Stimulated activated CD4-positive, alpha-beta T cell treated with anti-CD3 and anti-CD28 coated beads, Interleukin-1b, Interleukin-23, amount 100 ng/mL, for 24 hours (primary cell): ENCODE measurements at places on chromosomes 4 and X.

DNA sequence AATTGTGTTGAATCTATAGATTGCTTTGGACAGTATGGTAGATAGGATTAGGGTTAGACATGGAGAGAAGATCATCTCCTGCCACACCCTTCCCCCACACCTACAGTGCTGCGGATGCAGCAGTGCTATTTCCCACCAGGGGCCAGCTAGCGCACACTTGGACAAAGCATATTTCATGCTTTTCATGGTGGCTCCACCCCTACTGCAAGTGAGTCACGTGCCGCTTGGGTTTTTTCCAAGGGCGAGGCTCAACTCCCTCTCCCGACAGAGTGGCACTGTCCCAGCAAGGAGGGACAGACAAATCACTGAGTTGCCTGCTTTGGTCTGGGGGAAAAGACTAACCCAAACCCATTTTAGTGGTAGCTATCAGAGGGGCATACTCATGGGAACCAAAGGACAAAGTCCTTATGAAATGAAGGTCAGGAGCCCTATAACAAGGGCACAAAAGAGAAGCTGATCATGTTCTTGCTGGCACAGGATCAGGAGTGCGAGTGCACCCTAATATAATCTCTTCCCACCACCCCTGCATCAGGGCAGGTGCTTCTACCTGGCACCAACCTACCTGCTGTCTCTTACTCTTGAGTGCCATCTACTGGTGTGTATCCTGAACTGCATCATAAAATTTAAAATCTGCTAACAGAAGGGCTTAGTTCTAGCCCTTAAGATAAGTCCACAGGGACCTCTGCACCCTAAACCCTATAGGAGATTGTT, 55.1 kb upstream of the PGAM4 start:
- DNase-seq, result no peak

DNA sequence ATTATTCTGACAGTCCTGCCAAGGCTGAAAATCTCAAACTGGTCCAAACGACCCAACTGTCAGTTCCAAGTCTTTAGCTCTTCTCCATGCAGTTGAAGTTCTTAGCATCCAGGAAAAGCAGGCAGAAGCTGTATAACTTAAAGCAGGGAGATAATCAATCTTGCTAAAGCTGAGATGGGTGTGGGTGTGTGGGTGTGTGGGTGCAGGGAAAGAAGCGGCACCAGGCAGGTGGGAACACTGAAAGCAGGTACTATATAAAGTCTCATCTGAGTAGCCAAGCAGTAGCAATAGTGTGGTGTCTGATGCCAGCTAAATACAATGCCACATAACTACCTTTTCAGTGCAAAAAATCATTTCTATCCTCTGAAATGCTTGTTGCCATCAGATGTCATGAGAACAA, 69.7 kb upstream of the EGFL6 start:
- no peak for DNase-seq

GRCh38 chrX:14039344-14039743, 9.7 kb upstream of the GEMIN8 start:
- peak; percentile 58 for DNase-seq

DNA sequence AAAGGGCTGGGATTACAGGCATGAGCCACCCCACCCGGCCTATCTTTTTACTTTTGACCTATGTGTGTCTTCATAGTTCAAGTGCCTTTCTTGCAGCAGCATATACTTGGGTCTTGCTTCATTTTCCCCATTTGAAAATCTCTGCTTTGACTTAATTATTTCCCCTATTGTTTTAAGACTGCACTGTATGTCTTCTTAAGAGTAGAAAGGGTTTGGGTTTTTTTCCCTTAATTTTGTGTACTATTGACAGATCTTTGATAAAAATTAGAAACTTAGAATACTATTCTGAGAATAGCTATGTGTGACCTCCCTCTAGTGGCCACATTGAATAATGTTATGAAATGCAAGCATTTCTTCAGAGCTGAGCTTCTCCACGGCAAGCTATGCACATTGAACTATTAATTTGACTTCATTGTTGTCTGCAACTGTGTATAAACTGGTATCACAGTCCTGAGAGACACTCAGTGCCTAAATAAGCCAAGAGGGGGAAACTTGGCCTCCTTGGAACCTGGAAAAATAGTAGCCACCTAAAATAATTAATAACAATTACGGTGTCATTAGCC, 8.7 kb upstream of the SLC25A4 start:
- no peak for DNase-seq

DNA sequence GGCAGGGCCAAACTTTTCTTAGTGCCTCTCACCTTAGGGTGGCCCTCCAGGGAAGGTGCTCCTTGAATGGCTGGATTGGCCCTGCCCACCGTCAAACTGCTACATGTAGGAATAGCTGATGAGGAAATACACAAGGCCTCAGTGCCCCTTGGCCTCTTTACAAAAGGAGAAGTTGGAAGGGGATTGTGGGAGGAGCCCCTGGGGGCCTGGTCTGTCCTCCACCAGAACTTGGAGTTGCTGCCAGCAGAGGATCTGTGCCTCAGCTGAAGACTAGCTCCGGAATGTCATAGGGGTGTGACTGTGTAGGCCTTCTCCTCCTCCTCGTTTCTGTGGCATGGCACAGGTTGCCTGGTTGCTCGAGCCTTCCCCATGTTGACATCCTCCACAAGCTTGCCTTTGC, 142.7 kb downstream of the AMMECR1 start:
- no peak for DNase-seq

- DNase-seq, result no peak
Observed at GRCh38 chr4:82044141-82044993, 329.4 kb downstream of the HNRNPD start.

- no peak for DNase-seq
Observed at GRCh38 chrX:64190136-64190740, 15.3 kb downstream of the AMER1 start.

DNA sequence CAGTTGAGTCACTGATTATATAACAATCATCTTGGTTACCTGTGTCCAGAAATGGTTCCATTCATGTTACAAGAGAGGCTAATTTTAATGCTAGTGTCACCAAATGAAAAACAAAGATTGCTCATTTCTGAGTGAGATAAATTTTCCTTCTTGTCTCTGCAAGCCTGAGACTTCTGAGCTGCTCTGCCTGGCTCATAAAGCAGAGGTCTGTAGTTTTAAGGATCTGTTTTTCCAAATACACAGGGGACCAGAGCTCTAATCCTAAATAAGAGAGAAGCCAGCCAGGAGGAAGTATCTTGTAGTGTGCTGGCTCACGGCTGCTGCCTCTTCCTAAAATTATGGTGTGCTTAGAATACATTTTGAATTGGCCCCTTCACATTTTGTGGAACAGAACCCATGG, 42.6 kb downstream of the CLDN34 start:
- no peak for DNase-seq

- DNase-seq, result no peak
Observed at GRCh38 chr4:11149612-11150259, 279.0 kb downstream of the HS3ST1 start.

DNA sequence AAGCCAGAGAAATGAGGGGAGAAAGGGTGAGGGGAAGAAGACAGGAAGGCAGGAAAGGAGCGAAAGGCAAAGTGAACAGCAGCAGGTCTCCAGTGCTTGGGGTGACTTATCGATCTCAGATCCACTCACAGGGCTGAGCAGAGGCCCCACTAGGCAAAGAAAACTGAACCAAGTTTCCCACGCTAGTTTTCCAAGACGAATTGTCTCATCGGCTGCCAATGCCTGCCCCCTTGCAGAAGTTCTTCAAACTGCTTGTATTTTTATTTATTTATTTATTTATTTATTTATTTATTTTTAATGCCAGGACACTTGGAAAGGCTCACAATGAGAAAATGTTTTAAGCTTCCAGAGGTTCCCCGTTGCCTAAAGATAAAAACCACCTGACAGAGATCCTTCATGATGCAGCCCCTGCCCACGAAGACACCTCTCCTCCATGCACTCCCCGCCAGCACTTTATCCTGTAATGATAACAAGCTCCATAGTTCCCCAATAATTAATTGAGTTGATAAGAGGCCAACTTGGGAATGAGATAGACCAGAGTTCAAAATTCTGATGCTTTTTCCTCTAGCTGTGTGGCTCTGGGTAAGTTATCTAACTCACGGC, 43.2 kb downstream of the QDPR start:
- DNase-seq, result no peak

DNA sequence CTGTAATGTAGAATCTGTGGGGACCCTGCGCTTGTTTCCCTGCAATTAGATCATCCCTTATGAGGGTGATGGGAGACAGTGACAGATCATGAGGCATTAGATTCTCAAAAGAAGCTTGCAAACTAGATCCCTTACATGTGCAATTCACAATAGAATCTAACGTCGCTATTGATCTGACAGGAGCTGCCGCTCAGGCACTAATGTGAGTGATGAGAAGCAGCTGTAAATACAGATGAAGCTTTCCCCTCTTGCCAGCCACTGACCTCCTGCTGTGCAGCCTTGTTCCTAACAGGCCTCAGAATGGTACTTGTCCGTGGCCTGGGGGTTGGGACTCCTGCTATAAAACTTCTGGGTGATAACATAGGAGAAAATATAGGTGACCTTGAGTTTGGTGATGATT, 1076.8 kb downstream of the PDHA2 start:
- DNase-seq, result no peak

- DNase-seq, result no peak
Observed at GRCh38 chrX:95703696-95704095, 980.9 kb upstream of the DIAPH2 start.

GRCh38 chr4:26557164-26557563, 26.7 kb upstream of the TBC1D19 start:
- no peak for DNase-seq

GRCh38 chrX:95629737-95630136, 1054.9 kb upstream of the DIAPH2 start:
- no peak for DNase-seq

DNA sequence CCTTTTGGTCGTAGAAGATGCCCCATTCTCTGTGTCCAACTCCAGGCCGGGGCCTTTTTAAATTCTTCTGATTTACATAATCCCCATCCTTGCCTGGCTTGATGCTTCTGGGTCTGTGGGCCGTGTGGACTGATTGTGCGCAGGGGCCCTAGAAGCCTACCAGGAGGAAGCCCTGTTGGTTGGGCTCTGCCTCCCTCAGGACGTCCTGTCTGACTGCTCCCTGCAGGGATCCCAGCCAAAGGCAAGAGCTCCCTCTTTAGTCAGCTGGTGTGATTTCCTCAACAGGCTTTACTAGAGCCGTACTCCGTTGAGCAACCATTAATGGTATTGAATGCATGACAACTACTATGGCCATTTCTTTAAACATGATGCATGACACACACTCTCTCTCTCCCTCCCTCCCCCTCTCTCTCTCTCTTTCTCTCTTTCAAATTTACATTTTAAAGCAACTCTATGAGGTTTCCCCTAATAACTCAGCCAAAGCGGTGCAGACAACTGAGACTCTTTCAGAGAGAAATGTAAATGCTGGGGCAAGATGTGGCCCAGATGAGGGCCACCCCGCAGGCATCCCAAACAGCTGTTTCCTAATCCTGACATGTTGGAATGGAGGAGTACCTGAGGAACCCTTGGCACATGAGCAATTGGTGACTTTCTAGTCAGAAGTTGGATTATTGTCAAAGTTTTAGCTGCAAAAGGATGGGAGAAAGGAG, 117.3 kb downstream of the DRD5 start:
- no peak for DNase-seq

GRCh38 chr4:87309625-87310024, 13.1 kb downstream of the HSD17B13 start:
- no peak for DNase-seq

GRCh38 chrX:68685685-68686084, 38.2 kb downstream of the STARD8 start:
- DNase-seq, result no peak

GRCh38 chrX:44992775-44993174, 119.8 kb downstream of the KDM6A start:
- no peak for DNase-seq

DNA sequence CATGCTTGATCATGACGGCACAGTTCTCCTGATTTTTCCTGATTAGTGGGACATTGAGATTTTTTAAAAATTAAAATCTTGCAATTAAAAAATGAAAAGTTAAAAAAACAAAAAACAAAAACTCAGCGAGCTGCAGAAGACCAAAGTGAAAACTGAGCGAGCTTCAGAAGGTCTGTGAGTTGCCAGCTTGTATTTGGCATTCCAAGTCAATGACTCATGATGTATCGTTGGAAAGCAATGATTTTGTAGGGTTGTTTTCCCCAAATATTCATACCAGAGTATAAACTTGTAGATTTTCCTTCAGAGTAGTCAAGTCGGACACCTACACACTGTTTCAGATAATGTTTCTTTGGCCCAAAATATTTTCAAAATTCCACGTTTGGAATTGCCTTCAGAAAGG, 76.9 kb downstream of the LRRC66 start:
- DNase-seq, result no peak

GRCh38 chr4:150609131-150609530, 27.2 kb downstream of the MAB21L2 start:
- no peak for DNase-seq

GRCh38 chr4:108361446-108361820, 192.7 kb upstream of the LEF1 start:
- no peak for DNase-seq

DNA sequence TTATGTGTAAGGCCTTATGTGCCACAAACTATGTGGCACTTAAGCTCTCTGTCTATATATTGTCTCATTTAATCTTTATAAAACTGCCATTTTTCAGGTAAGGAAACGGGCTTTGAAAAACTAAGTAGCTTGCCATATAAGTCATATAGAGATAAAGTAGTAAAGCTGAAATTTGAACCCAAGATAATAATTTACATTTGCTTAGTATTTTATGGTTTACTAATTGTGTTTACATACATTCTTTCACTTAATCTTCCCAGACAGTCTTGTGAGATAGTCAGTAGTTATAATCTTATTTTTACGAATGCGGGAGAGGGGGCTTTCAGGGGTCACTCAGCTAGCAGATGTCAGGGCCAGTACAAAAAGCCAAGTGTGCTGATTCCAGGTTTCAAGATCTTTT, 13.9 kb upstream of the CCNG2 start:
- DNase-seq, result no peak

GRCh38 chrX:71996826-71997225, 86.2 kb downstream of the NHSL2 start:
- no peak for DNase-seq

GRCh38 chrX:142233400-142233799, 28.3 kb upstream of the MAGEC2 start:
- no peak for DNase-seq

GRCh38 chr4:146142768-146143167, 32.8 kb upstream of the LSM6 start:
- no peak for DNase-seq

DNA sequence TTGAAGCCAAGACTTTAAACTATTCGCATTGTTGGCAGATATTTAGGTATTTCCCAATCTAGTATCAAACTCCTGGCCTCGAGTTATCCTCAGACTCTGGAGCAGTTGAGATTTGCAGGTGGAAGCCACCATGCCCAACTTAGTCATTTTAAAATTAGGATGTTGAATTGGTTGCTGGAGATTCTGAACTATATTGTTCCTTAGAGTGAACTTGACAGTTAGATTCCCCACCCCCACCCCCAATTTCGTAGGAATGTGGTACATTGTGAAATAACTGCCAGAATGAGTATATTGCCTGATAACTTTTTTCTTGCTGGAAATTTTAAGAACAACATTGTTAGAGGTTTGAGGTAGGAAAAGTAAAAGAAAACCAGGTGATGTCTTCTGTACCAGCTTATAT, 2.3 kb downstream of the NOCT start:
- no peak for DNase-seq

GRCh38 chrX:24243692-24244091, 70.2 kb downstream of the SUPT20HL2 start:
- no peak for DNase-seq
